ENCODE measurements at places on chromosomes 1 and 21.

- DNase-seq, result no peak
These were observed 82.8 kb downstream of the DISP1 start for GRCh38 chr1:222897527-222898190.

DNA sequence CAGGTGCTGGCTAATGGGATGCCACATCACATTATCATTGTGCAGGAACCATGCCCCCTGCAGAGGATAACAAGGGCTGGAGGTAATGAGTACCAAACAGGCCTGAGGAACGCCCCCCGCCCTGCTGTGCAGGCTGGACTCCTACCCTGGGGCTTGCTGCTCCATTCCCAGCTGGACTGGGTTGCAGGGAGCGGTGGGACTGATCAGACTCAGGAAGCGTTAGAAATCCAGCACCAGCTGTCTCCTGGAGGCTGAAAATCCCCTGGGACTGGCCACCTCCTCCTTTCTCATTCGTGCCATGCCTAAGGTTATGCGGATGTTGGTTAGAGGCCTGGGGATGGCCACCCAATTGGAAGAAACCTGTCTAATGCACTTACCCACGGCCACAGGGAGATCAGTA is 36.9 kb upstream of the POU3F1 start:
- DNase-seq, result no peak

DNA sequence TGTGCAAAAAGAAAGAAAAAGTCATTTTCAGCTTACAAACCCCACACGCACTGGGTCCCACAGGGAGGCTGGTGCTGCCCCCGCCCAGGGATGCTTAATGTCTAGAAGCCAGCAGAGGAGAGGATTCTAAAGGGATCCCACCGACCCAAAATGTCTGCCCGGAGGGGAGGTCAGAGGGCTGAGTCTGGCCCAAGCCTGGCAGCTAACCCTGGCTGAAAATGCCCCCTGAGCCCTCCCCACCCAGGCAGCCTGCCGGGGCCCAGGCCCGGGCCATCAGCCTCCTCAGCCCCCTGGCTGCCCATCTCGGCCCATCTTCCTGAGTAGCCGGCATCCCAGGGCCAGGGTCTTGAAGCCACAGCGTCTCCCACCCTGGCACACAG is 33.5 kb downstream of the ACOT7 start:
- no peak for DNase-seq

DNA sequence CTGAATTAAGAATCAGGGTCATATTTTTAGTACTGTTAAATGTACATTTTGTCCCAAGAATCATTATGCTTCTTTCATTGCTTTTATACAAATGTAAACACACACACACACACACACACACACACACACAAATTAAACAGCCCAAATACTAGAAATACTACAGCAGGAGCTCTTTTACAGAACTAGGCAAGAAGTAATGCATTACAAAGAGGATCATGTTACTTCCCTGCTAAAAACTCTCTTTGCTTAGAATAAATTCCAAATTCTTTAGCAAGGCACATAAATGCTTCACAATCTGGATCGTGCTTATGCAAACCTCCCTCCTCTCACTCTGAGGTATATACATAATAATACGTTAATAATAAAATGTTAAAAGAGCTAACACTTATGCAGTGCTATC is 720.4 kb upstream of the ADGRL4 start:
- no peak for DNase-seq

GRCh38 chr1:156625436-156626078 is 6.3 kb downstream of the HAPLN2 start:
- DNase-seq, result peak; percentile 63

DNA sequence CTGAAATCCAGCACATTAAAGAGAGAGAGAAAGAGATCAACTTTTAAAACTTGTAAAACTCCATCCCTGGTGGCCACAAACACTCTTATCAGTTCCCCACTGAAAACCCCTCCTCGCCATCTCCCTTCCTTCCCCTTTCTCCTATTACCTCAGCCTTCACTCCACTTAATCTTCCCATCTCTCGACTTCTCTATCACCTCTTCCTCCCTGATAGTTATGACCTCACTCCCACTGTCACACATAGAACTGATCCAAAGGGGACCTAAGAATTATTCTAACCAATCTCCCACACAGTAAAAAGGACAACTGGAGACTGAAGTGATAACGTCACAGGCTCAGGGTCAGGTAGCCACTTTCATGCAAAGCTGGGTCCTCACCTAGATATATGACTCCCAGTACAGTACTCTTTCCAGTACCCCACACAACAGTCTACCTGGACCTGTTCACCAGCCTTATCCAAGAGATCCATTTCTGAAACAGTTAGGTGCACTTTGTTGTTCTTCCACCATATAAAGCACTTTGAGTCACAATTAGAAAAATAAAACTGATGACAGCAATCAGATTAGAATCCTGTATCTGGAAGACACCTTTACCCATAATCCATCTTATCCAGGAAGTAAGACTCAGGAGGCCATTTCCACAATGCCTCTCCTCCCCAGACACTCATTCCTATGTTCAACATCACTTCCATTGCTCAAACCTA is 324.8 kb downstream of the SMYD3 start:
- no peak for DNase-seq

DNA sequence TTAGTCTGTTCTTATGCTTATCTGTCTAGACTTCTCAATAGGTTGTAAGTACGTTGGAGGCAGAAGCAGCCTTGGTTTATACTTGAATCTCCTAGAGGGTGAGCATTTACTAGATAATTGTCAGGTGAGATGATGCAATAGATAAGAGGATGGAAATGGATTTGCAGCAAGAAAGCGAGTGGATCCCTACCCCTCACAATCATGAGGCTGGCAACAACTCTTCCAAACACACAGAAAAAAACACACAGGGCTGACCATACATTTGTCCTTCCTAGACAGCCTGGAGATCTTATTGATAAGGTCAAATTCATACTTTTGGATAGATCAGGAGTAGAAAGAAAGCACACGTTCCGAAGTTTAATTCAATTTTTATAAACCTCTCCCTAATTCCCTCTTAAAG is 481.4 kb upstream of the CAMK1G start:
- no peak for DNase-seq

- no peak for DNase-seq
These were observed 9.3 kb downstream of the ASH1L start for GRCh38 chr1:155553349-155553748.

DNA sequence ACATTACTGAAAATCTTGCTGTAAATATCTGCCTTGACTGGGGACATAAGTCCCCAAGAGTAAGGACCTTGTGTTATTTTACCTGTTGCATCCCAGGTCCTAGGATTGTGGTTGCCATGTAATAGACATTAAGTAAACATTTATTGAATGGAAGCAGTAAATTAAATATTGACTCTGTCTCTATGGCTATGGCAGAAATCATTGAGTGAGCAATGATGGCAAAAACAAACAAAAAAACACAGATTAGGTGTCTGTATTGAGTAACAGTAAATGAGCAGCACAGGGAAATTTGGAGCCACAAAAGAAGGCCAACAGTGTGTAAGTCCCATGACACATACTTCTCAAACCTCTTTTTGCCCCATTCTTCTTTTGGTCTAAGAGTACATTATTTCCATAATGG is 240.4 kb downstream of the NFIA start:
- no peak for DNase-seq

GRCh38 chr1:66599899-66600737 is 66.2 kb downstream of the SGIP1 start:
- no peak for DNase-seq

Measured in CD4-positive, alpha-beta T cell treated with Interleukin-10 for 1 hour (primary cell).